ENCODE measurements at places on chromosomes 7 and 10.

DNA sequence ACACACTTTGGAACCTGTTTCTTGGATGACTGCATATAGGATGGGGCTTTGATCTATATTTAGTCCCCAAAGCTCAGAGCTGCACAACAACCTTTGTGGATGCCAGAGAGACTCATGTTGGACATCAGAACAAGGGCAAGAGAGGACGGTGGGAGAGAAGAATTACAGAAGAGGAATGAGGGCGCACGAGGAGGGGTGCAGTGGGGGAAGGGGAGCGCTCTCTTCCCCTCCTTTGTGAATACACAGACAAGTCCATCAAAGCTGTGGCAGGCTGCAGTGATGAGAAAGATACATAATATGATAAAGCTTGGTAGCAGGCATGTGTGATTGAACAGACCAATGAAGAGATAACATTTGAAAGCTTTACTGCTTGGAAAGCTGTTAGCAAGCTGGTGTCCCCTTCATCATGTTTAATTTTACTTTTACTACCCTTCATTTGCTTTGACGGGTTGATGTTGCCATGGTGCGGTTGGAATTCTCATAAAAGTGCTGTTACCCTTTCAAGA is 857.8 kb downstream of the KCNMA1 start:
- no peak for DNase-seq

- no peak for DNase-seq
These were observed 81.3 kb downstream of the ZRANB1 start for GRCh38 chr10:125023255-125023654.

DNA sequence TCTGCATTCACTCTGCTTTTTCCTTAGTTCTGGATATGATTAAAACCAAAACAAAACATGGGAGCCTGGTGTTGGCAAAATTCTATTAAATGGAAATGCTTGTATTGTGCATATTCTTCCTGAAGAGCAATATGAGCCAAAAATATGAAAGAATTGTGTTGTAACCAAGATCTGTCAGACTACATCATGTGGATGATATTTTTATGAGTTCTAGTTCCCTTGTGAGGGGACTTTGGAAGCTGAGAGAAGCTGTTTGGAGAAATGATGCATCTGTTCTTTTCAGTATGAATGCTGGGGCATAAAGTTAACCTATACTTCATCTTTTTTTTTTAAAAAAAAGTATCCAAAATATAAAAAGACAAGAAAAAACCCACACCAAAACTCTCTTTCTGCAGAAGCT is 782.7 kb downstream of the ANKRD7 start:
- DNase-seq = no peak

DNA sequence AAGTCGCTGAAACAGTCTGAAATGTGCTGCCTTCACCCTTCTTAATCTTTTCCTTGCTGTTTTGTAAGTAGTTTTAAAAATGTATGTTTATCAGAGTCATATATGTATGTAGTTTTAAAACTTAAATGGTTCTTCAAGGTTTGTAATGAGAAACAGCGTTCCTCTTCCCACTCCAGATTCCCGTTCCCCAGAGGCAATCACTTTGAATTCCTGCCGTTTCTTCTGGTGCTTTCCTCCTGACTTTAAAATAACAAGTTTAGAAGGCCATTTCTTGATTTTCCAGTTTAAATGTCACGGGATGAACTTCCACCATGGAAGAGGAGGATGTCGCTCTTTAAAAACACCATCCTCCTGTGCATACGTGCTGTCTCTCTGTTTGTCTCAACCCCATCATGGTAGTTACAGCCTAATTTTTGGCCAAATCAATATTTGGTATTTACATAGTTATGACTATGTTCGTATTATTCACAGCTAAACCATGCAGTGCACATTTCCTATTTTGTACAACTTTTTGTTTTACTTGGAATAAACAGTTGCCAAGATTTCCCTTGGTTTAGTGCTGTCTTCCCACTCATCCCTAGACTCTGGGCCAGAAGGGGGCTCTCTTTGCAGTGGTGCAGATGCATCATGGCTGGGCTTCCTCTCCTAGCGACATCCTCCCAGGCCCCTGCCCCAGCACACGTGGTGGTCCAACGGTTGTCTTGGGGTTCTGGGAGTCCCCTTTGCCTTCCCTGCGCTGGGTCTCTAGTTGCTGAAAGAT is 151.4 kb downstream of the PTPN20 start:
- DNase-seq = no peak

DNA sequence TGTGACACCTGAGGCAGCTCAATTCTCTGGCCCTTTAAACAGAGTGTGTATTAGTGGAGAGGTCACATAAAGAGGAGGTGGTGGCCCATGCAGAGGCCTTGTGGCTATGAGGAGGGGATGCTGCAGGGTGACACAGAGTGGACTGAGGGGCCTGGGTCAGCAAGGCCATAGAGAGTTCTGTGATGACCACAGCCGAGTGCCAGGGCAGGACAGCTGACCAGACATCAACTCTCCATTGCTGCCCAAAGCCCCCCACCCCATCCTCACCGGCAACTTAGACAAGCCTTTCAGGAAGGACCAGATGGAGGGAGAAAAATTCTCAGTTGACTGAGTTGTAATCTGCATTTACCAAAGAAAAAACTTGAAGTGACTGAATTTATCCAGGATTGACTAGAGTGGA is 378.1 kb downstream of the RPS24 start:
- no peak for DNase-seq

DNA sequence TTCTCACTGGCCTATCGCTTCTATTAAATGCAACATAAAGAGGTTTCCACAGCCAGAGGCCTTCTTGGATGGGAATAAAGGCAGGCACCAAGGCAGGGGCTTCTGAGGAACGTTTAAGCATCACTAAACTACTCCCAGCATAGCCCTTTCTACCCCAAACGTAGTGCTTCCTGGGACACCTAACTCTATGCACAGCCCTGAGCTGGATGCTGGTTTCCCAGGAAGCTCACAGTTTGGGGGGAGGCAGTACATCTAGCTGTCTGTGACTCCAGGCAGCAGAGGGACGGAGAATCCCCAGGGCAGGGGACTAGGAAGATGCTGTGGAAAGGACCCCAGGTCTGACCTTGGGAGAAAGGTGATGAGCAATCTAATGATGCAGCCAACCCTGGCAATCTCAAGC is 192.8 kb upstream of the ZMIZ1 start:
- no peak for DNase-seq

DNA sequence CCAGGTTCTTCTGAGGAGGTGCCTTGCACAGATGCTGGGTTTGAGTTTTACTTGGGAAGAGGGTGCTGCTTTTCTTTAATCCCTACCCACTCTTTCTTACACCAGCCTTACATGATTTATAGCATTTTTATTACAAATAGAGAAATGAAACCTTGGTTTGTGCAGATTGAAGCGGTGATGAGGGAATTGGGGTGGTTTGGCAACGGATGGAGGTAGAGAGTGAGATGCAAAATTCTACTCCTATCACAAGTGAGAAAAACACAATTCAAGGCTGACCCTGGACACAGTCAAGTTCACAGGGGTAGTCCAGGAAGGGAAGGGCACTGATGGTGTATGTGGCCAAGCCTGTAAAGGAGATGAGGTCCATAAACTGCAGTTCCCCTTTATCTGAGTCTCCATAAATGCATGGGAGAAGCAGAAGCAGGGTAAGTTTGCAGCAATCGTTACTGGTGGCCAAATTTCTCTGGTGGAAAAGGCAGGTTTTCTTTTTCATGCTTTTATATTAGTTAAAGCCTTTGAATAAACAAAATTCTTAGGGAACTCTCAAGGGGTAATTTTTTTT is 214.3 kb downstream of the JAZF1 start:
- DNase-seq = no peak

GRCh38 chr10:33481184-33481583 is 146.7 kb upstream of the NRP1 start:
- no peak for DNase-seq

- no peak for DNase-seq
These were observed 59.7 kb downstream of the KCNH2 start for GRCh38 chr7:150918378-150918777.

GRCh38 chr7:5203183-5203537 is 13.1 kb downstream of the WIPI2 start:
- DNase-seq = no peak

DNA sequence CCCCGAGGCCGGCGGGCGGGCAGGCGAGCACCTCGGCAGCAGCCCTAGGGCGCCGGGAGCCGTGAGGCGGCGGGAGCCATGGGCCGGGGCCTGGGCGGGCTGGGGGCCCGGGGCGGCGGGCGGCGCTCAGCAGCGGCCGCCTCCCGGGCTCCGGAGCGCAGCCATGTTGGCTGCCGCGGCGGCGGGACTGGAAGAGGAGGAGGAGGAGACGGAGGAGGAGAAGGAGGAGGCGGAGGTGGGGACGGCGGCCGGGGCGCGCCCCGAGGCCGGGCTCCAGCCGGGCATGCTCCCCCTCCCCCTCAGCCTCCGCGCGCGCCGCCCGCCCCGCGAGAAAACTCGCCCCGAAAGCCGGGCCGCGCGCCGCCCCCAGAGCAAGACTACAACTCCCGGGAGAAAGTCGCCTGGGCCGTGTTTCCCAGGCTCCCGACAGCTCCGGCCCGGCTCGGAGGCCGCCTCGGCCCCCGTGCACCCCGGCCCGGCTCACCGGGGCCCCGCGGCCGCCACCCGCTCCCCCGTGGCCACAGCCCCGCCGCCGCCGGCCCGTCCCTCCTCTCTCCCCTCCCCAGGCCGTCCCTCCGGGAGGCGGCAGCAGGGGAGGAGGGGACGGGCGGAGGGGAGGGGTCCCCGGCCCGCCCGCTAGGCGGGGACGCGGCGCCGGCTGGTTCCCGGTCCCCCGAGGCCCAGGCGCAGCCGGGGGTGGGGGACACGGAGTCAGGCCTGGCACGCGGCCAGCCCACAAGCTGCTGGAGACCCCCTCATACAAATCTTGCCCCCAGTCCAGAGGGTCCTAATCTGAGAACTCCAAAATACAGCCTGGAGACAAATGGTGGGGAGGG is at the start of gene DLG5:
DLG5 (minus strand) TSS at position 190 of the 836 bp plus-strand sequence. CDS start 235 bp downstream, outside the sequence.
- no peak for DNase-seq

DNA sequence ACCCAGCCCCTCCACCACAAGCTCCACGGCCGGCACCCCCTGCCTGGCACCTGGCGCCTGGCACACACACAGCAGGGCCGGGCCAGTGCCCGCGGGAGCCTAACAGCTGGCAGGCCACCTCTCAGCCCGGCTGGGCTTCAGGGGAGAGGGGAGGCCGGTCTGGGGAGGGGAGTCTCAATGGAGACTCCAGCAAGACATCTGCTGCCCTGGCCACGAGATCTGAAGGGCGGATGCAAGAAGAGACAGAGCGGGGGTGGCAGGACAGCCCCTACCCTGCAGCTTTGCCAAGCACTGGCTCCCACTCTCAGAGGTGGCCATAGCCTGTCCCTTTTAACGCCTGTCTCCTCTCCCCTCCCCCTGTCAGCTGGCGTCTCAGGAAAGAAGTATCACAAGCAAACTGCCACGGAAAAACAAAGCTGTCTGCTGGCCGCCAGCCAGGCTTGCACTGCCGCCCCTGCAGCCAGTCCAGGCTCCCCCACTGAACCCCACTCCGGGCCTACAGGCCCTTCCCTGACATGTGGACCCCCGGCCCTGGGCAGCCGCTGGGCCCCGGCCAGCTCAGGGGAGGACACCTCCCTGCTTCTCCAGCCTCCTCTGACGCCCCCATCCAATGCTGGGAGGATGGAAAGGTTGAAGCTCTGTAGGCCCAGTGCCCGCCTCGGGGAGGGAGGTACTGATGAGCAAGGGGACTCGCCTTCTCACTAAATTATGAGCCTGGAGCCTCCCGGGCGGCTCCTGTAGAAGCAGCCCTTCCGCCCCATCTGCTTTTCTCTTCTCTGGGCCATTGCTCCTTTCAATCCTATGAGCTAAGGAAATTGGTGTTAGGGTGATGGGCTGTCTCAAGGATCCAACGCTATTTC is 178.4 kb downstream of the ARHGAP12 start:
- no peak for DNase-seq

GRCh38 chr7:51025668-51026067 is 243.0 kb upstream of the GRB10 start:
- DNase-seq = no peak

GRCh38 chr7:80659120-80660055 is 20.9 kb downstream of the CD36 start:
- DNase-seq = no peak

GRCh38 chr10:79253704-79254103 is 93.6 kb upstream of the PPIF start:
- DNase-seq = no peak

GRCh38 chr7:128910569-128910945 is at the start of gene KCP:
KCP (minus strand) TSS chr7:128910709; CDS start chr7:128910676, 33 bp downstream.
- DNase-seq = no peak

DNA sequence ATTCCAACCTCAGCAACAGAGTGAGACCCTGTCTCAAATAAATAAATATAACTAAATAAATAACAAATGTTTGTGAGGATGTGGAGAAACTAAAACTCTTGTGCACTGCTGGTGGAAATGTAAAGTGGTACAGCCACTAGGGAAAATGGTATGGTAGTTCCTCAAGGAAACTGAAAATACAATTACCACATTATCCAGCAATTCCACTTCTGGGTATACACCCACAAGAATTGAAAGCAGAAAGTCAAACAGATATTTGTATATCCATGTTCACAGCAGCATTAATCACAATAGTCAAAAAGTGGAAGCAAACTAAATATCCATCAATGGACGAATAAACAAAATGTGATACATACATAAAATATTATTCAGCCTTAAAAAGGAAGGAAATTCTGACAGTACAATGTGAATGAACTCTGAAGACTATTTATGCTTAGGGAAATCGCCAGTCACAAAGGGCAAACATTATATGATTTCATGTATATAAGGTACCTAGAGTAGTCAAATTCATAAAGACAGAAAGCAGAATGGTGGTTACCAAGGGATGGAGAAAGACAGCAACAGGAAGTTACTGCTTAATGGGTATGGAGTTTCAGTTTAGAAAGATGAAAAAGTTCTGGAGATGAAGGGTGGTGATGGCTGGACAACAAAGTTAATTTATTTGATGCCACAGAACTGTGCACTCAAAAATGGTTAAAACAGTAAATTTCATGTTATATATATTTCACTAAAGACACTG is 9.8 kb downstream of the ARHGAP12 start:
- no peak for DNase-seq

- DNase-seq = no peak
These were observed 29.9 kb downstream of the GSAP start for GRCh38 chr7:77386165-77386822.

DNA sequence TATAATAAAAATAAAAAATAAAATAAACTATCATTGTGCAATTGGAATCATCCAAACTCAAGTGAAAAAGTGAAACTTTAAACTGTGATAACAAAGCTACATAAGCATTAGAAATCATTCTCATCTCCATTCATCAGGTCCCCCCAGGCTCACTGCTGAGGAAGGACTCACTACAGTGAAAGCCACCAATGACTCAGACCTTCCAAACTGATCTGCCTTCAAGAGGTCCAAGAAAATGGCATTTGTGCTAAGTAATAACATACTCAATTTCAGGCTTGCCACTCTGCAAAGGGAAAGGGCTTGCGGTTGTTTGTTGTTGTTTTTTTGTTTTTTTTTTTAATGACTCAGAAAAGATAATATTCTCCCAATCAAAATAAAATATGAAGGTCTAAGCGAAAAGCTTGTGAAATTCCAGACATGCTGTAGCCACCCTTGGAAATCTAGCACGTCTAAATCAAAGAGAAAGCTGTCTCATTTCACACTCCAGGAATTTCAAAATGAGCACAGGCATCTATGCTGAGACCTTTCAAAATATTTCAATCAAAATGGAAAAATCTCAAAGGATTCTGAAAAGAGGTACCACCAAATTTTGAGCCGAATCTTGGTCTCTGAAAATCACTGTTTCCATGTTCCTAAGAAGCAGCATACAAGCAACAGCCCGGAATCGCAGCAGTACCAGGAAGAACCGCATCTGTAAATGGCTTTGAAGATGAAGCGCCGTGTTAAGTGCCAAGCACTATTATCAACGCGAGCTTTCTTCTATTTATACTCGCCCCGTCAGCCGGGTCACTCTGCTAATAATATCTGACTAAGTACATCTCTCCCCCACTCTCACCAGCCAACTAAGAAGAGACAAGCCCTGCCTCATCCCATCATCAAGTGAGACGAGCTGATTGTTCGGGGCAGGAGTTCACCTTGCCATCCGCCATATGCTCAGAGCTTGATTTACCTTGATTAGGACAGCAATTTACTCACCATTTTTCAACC is 13.5 kb downstream of the SFMBT2 start:
- DNase-seq = no peak

Measured in activated effector memory CD4-positive, alpha-beta T cell treated with Interleukin-2 at 50 U/mL for 16 hours (primary cell).